ENCODE measurements at places on chromosomes 12 and 14.

GRCh38 chr14:41749429-41749828 lies 142.8 kb downstream of the LRFN5 start:
- peak; percentile 43 for DNase-seq

DNA sequence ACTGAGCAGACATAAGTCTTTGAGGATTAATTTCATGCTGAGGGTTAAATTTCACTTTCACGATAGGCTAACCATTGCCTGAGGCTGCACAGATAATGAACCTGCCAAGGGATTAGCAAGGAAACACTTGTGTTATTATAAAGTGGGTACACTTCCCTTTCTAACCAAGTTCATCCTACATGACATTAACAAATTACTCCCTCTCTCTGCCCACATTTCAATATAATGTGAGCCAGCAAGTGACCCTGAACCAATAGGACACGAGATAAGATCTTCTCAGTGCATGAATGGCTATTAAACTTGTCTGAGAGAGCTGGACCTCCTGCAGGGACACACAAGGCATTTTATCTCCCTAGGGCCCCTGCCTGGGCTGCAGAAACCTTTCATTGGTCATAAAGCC lies 173.5 kb downstream of the PAX9 start:
- DNase-seq, result no peak

DNA sequence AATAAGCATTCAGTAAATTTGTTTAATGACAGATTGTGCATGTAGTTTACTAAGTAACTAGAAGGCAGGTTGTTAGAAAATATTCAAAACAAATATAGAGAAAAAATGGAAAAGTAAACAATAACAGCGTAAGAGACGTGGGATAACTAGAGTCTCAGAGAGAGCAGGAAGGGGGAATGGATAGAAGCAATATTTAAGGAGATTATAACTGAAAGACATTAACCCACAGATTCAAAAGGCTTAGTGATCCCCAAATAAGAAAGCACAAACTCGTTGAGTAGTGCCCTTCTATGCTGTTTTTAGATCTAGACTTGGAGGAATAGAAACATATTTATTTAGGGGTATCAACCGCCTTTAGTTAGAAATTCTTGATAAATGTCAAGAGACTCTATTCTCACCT lies 169.7 kb upstream of the RGS6 start:
- no peak for DNase-seq

DNA sequence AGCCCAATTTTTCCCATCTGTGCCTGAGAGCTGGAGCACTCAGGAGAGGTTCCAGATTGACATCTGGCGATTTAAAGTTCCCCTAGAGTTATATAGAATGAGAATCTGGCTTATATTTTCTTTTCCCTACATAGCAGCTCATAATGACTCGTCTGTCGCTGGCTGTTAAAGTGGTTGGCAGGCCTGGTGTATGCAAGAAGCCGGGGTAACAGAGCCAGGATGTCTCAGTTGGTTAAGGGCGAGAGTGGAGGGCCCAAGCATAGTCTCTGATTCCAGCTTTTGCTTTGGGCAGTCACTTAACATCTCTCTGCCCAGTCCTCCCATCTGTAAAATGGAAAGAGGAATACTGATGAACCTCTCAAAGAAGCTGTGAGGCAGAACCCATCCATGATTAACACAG lies 751.6 kb downstream of the NOVA1 start:
- no peak for DNase-seq

DNA sequence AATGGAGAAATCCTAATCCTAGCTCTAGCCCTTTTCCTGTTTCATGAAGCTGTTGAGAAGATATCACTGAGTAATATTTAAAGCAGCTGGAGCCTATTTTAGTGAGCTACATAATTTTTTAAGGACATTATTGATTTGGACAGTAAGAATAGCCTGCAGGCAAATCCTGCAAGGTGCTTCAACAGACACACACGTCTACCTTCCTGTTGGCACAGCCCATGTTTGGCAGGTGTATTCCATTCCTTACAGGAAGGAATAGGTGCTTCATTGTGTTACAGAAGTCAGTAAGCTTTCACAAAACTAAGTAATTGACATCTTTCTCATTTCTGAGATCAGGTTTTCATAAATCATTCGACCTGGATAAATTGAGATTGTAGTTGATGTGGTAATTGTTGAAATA lies 50.6 kb downstream of the FOXA1 start:
- DNase-seq, result no peak

- DNase-seq, result no peak
These were observed 63.4 kb upstream of the PLEKHG3 start for GRCh38 chr14:64640839-64641238.

- DNase-seq, result no peak
These were observed 107.1 kb downstream of the TMTC1 start for GRCh38 chr12:29676676-29677075.
